Kidney glomerular epithelial cell (primary cell): ENCODE measurements at places on chromosomes 2 and 18.
A peak's percentile ranks its signal among the peaks of the same experiment; 100 is the strongest.

DNA sequence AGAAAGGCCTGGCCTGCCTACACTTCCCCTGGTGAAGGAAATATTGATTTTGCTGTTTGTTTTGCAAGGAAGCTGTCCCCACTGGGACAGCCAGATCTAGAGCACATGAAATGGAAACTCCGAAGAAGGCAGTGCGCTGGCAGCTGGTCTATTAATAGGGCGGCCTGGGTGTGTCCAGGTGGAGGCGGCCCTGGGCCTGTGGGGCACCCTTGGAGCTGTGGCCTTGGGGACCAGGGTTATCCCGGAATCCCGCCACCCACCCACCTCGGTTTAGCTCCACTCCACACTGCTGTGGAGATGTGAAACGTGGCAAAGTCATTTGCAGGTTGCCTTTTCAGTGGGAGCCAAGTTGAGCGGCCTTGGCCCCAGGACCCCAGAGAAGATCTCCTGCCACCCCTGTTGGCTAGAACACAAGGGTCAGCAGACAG, 204.3 kb downstream of the KLHL29 start:
- no peak for DNase-seq

DNA sequence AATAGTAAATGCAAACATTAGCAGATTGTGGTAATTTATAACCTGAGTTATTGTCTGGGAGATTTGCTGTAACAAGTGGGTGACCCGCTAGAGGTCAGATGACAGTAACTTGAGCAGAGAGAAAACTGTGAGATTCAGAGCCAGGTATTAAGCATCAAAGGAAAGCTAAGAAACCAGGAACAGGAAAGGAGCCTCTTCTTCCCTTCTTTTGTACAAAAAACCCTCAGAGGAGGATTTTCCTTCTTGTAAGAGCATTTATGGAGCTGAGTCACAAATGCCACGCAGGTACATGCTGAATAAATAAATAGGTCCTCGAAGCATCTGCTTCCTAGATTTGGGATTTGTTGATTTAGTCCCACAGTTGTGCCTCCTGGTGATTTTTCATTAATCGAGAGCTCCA, 146.5 kb downstream of the SH3BP4 start:
- DNase-seq, result peak; percentile 19

DNA sequence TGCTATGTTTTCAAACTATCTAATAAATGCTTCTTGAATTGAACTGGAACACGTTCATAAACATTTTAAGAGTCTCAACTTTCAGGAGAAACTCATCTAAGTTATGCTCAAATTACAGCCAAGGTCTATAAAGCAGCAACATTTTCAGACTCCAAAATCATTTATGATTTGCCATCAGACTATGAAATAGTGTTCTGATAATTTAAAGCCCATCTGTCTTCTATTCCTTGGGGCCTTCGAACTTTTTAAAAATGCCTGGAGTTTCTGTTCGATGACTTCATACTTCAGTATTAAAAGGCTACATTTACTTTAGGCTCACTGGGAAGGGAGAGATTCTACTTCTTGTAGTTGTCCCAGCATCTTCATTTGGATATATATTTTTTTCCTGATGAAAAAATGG, 73.6 kb upstream of the NXPH2 start:
- DNase-seq, result no peak

- DNase-seq, result no peak
Measured at GRCh38 chr2:184597571-184597991, 748 bp upstream of the ZNF804A start.

DNA sequence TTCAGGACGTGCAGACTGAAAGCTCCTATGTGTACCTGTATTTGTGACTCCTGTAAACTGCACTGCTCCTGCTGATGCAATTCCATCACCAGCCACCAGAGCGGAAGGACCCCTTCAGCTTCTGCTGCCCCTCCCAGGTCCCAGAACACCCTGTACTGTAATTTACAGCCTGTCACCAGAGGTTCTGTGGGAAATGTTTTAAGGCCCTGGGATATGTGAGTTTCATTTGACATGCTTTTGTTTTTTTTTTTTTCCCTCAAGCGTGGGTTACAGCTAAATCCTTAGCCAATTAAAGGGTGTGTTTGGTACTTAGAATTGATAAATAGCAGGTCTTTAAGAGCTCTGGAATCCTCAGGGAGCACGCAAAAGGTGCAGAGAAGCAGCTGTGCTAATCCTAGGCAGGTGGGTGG, 79.4 kb downstream of the KCTD1 start:
- no peak for DNase-seq
